SIG-M5 (cell line): ENCODE measurements at places on chromosomes 3 and 15.

DNA sequence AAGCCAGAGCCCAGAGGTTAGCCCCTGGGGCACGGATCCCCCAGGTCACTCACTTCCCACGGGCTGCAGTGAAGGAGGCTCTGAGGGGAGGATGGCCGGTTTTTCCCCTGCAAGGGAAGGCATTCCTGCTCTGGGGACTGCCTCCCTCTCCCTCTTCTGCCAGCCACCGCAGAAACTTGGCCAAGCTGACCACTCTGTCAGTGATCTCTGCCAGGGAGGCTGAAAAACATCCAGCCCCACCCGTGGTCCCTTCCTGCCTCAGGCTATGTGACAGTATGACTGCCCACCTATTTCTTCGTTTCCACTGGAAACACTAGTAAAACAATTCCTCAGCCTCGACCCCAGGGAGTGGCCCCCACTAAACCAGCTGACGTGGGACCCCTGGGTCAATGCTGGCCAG, 14.6 kb upstream of the FANCD2 start:
- DNase-seq: no peak

DNA sequence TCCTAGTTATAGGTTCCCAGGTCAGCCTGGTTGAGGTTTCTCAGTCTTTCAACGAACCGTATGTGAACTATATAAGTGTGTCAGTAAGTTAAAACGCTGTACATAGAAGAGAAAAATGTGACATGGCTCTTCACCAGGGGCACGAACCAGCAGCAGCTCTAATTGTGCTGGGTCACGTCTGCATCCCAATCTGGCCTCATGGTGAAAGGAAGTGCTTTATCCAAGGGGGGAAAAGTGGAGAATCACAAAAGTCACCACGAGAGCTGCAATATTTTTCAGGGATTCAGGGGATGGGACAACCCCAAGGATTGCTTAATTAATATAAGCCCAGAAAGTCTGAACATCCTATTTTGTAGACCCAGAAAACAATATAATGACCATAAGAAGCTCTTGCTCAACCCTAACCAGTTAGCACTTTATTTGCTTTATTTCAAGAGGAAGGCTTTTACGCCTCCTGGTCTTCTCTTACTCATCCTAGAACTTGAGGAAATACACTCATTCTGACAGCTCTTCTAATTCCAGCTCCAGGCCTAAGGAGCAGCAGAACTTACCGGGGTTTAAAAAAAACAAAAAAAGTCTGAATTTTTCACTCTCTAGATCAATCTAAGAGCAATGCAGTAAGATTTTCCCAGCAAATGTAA, 16.5 kb downstream of the ANXA2 start:
- no peak for DNase-seq

GRCh38 chr15:60328852-60329443, 68.8 kb downstream of the ANXA2 start:
- no peak for DNase-seq

GRCh38 chr3:196793246-196793645, 53.6 kb downstream of the PAK2 start:
- DNase-seq: no peak

GRCh38 chr3:130916507-130917167, 22.8 kb downstream of the ATP2C1 start:
- no peak for DNase-seq

DNA sequence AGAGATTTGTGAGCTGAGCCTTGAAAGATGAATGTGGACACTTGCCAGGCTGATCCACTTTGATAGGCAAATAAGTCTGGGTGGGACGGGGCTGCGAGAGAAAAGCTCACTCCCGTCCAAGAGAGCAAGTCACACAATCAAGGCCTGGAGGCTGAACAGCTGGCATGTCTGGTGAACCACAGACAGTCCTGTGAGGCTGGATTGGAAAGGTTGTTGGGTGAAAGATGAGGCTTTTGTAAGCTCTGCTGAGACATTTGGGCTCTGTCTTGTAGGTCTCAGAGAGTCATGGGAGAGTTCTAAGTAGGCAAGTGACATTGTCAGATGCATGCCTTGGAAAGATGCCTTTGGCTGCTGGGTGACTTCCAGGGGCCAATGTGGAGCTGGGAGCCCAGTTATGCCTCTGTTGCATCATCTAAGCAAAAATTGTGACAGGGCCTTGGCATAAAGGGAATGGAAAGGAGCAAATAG, 38.5 kb downstream of the RPLP1 start:
- no peak for DNase-seq
